ENCODE measurements at places on chromosomes 12 and 14.
A peak's percentile ranks its signal among the peaks of the same experiment; 100 is the strongest.

DNA sequence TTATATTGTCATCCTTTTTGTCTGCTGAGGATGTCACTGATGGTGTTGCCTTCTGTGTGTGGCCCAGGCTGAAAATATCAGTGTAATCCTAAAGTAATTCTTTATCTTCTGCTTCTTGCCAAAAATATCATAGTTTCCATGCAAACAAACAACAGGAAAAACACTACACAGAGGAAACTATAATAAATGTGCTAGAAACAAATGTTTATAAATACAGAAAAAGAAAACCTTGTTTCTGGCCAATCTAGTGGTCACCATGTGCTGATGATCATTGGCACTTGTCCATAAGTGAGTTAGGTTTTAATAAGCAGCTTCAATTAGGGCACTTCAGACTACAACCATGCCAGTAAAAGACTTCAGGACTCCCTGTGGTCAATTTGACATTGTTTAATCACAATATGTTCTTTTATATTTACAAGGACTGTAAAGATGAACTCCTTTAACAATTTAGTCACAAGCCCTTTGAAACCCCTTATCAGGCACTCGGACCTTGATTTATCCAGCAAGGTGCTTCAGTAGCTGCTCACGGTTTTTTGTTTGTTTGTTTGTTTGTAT is 124.8 kb downstream of the TMTC3 start:
- DNase-seq, result no peak

- DNase-seq, result no peak
Measured at GRCh38 chr12:128077917-128078298, 189.1 kb upstream of the TMEM132C start.

DNA sequence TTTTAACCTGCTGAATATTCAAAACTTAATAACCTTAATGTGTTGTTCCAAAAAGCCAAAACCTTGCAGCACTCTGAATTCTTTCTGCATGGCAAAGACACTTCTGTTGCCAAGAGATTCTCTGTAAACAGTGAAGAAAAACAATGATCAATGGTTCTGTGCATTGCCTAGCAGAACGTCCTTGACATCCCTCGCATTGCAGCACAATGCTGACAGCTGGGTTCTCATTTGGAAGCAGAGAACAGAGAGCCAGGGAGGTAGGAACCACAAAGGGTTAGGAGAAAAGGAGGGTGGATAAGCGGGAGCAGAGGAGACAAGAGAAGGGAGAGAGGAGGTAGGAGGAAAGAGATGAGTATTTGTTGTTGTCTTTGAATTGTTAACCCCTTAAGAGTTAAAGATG is 501.1 kb downstream of the NAV3 start:
- no peak for DNase-seq

GRCh38 chr12:64332296-64332695 is 58.3 kb downstream of the C12orf56 start:
- DNase-seq, result no peak

DNA sequence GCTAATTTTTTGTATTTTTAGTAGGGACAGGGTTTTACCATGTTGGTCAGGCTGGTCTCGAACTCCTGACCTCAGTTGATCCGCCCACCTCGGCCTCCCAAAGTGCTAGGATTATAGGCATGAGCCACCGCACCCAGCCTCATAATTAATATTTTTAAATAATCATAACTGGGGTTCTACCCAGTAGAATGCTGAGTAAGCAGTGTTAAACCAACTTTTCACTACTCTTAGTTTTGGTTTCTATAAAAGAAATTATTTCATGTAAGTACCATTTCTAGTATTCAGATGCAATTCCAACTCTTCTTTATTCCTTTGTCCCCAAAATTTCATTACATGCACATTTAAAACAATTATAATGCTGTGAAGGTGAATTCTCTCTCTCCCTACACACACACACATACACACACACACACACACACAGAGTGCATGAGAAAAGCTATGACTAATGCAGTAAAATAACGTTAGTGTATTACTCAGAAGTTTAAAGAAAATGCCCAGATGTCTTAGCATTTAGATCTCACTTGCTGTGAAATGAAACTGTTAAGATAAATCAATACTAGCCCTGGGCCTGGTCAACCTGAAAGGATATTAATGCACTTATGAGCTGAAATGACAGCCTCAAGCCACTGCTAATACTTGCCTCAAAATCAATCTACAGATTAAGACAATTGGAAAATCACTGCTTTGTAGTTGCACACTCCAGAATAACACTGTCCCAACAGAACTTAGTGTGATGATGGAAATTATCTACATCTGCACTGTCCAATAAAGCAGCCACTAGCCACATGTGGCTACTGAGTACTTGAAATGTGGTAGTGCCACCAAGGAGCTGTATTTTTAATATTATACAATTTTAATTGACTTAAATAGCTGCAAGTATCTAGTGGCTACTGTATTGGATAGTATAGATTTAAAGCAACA is 36.0 kb downstream of the PTPN21 start:
- no peak for DNase-seq

- DNase-seq, result no peak
Measured at GRCh38 chr12:130144256-130144655, 18.0 kb upstream of the FZD10 start.

GRCh38 chr12:60263161-60263560 is 667.3 kb downstream of the SLC16A7 start:
- DNase-seq, result no peak

- DNase-seq, result no peak
Measured at GRCh38 chr12:116977465-116978380, 67.0 kb downstream of the FBXW8 start.

DNA sequence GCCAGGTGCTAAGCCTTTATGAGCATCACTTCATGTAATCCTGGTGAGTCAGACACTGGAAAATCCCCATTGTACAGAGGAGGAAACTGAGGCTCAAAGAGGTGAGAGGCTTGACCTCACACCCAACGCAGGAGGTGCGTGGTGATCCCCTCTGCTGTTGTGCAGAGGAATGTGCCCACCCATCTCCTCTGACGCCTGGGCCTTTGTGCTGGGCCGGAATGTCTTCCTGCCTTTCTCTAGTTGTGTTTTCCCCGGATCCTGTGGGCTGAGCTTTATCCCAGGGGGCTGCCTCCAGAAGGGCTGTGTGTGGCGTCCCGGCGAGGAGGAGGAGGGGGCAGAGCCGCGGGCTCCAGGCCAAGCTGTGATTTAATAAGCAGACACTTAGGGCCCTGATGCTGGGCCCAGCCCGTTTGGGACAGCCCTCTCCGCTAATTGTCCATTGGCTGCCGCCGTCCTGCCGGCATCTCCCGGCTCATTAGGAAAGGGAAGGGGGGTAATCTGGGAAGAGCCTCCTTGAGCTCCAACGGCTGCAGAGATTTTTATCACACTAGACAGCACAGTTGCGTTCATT is 653.6 kb downstream of the MED13L start:
- DNase-seq, result no peak

GRCh38 chr14:55684956-55685584 is 105.1 kb downstream of the KTN1 start:
- no peak for DNase-seq

DNA sequence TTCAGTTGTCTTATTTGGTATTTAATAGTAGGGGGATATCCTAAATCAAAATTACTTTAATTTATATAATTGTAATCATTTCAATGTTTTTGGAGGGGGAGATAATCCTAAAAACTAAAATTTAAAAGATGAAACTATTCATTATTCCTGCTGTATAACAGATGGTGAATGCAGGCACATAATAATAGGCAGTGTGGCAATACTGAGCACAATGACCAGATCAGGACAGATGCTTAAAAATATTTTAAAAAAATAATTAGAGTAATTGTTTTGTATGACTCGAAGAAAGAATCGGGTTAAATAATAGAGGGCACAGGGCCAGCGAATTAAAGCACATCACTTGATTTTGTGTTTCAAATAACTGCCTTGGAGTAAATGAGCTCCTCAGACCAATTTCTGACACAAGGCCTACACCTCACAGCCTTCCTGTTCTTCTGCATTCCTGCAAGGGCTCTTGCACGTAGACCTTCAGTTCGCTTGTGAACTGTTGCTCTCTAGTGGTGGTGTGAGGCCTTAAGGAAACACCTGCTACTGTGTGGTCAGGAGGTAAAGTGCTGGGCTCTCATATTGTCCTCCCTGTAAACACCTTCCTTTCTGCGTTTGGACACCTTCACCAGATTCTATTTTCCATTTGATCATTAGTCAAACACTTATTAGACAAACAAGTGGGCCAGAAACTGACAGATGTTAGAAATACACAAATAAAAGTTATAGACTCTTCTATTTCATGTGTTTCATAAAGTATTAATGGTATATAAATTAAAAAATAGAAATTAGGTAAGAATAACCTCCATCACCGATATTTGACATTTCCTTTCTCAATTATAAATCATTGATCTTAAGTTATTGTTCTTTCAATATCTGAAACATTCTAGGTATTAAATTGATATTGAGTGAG is 29.3 kb upstream of the KLRF1 start:
- no peak for DNase-seq

- DNase-seq, result no peak
Measured at GRCh38 chr12:122022393-122023338, 982 bp downstream of the BCL7A start.

GRCh38 chr12:27975222-27976136 is 2.9 kb upstream of the PTHLH start:
- peak; percentile 62 for DNase-seq

DNA sequence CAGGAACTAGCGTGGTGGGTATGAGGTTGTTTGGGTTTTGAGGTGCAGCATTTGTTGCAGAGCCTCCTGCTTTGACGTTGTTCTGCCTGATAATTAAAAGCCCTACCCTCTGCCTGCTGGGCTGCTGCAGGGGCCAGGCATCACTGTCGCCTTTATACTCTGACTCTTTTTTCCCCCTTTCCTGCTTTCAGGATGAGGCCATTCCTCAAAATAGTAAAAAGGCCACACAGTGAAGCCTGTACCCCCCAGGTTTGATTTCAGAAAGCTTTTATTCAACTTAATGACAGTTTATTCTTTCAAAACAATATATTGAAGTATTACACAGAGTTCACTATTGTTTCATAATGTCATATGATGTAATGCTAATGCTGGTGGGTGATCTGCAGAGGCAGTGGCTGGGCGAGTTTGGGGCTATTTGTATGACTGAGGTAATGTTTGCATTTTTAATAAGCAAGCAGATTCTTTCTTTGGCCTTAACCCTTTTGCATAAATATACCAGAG is 9.1 kb downstream of the BORCS5 start:
- no peak for DNase-seq

DNA sequence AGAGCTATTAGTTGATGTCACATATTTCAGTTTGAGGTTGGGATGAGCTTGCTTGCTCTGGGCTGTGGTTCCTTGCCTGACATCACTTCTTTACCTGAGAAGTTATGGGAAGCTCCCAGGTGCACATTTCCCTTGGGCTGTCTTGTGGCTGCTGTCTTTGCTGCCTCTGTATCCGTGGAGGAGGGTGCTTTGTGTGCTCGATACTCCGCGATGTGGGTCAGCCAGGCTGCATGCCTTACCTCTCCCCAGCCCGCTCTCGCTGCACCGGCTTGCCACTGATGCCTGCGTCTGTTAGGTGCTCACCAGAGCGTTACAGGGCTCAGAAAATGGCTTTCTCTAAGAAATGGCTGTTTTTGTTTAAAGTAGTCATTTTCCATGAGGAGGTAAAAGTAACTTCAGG is 19.6 kb downstream of the PELI2 start:
- no peak for DNase-seq

Data from RWPE2 (cell line).